ENCODE measurements at places on chromosomes 12 and 14.

- peak; percentile 40 for DNase-seq
Measured at GRCh38 chr12:108856428-108857157, 790 bp downstream of the SSH1 start.

DNA sequence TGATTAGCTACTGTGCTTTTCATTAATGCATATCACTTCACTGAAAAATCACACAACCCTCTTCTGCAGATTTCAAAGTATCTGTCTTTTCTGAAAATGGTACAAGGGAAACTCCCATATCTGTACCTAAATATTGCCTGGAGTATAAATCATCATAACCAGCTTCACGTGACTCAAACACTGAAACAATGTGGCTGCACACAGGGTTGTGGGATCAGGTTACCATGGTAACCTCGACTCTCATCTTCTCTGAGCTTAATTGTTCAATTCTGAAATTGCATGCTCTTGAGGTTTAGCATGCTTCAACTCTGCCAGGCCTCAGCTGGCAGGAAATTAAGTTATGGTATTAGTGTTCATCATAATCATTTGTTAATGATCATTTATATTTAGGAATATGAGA lies 77.5 kb upstream of the CPSF6 start:
- DNase-seq = no peak

- DNase-seq = no peak
Measured at GRCh38 chr14:101333335-101334280, 227.7 kb upstream of the DIO3 start.

GRCh38 chr14:99422228-99423010 lies 58.2 kb downstream of the SETD3 start:
- no peak for DNase-seq

DNA sequence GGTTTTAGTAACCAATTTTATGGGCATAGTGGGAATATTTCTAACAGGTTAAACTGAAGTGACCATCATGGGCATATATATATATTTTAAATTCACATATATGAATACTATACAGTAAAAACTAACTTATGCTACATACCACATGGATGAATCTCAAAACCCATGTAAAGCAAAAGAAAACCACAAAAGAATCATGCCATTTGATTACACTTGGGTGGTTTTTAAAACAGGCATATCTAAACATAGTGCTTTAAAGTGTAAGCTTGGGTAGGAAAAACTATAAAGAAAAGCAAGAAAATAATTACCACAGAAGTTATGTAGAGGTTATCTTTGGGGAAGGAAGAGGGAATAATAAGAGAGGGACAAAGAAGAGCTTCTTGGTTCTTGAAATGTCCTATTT lies 326.1 kb downstream of the NAV3 start:
- DNase-seq = no peak

Measured in glutamatergic neuron (in vitro differentiated cells).